Type B pancreatic cell (in vitro differentiated cells): ENCODE measurements at places on chromosomes 16 and 17. TPM values are rescaled to one million over a fixed set of nuclear protein-coding genes. Genes with fewer than 3 reads are reported as not detected.

Gene OTOP3
- 0.80 and 1.3 TPM in 2 replicates for total RNA-seq

Gene AIPL1
- total RNA-seq = not detected in 2 replicates

Gene DLX3
- 15.9 and 16.7 TPM in 2 replicates for total RNA-seq

Gene ACSM2A
- 0.14 and 1.8 TPM in 2 replicates for total RNA-seq

Gene NOG
- total RNA-seq = 1.7 and 13.7 TPM in 2 replicates

Gene CMTM2
- total RNA-seq = 0.41 TPM in 1 of 2 replicates, not detected in the other

Gene TPSD1
- total RNA-seq = not detected in 2 replicates

Gene SOST
- 2.0 TPM in 1 of 2 replicates, not detected in the other for total RNA-seq

DNA sequence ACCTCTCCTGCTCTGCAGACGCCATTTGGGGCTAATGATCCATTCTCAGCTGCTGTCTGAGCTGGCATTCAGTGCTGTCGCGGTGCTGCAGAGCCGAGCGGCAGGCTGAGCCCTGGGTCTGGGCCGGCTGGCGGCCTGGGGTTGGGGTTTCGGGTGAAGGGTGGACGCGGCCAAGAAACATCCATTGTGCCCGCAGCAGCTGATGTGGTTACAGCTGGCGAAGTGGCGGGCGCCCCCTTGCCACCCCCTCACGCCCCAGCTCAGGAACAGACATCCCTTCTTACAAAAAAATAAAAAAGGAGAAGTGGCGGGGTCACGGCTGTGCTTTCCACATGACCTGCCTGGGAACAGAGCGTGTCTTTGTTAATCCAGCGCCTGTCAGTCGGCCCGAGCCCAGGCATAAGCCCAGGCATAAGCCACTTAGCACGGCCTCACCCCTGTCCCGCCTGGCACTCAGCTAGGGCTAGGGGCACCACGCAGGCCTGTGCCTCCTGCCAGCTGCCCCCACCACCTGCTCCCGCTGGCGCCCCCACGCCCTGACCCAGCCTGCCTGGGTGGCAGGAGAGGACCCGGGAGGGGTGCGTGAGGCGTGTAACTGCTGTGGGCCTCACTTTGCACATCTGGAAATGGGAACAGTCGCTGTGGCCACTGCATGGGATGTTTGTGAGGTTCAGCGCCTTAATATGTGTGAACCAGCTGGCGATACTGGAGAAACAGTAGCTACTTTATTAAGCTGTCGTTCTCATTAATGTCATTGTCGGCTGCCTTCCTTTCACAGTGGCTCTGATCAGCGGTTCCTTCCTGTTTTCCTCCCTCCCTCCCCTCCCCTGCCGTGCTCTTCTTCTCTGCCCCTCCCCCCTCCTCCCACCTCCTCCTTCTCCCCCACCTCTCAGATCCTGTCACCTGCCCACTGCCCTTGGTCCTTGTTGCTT lies 197.7 kb upstream of the CIBAR2 start:
- no peak for DNase-seq

- DNase-seq = no peak
Measured at GRCh38 chr17:55229276-55229675, 35.5 kb upstream of the HLF start.

DNA sequence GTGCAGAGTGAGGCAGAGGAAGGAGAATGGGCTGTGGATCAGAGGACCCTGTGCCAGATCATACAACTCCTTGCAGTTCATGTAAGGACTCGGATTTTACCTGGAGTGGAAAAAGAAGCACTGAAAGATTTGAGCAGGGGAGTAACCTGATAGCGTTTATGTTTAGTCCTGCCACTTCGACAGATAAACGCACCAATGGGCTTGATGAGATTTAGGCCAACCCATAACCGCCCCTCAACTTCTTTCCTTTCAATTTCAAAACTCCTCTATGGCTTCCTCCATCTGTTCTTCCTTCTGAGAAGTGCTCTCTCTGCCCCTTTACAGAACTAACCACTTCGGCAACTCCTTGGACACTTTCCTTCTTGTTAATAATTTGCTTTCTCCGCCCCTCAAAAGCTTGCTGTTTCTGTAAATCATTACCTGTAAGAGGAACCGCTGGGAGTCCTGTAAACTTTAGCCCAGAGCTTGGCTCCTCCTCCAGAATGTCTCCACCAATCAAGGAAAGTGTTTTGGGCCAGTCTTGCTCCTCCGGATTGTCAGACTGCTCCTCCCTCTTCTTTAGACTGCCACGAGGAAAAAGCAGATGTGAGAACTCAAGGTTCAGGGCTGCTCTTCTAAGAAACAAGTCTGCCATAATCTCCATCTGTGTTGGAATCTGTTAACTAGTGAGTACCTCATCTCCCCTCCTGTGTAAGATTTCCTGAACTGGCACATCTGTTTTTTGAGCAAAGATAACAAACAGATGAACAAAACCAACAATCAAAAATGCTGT lies at the start of gene ACSM3:
TSS of gene ACSM3 (plus strand) at position 554 of the 772 bp plus-strand sequence. CDS start 6,021 bp downstream, outside the sequence.
- peak; percentile 68 for DNase-seq

GRCh38 chr16:46973996-46974324 lies 486 bp upstream of the DNAJA2 start:
- DNase-seq = no peak

- DNase-seq = no peak
Measured at GRCh38 chr17:81518113-81518784, 5.7 kb upstream of the ACTG1 start.

DNA sequence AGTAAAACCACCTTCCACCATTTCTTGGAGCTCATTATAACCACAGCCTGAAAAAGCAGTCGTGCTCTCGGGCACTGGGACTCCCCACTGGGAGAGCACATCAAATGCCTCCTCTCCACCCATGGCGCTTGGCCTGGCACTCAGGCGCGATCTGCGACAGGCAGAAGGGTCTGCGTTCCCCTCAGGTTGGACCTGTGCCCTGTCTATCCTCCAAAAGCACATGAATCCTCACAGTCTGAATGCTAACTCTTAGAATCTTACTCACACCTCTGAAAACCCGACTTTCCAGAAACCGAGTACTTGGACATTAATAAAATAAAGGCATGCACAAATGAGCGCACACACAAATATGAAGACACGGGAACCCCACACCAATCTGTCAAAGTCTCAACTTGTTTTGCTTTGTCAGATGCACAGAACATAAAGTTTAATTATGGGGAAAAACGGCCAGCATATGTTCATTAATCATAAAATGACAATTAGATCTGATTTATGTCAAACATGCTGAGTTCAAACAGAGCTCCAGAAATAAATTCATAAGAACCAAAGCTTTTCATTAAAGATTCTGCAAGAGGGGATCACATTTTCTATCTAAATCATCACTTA lies 20.5 kb upstream of the FAAP100 start:
- no peak for DNase-seq

DNA sequence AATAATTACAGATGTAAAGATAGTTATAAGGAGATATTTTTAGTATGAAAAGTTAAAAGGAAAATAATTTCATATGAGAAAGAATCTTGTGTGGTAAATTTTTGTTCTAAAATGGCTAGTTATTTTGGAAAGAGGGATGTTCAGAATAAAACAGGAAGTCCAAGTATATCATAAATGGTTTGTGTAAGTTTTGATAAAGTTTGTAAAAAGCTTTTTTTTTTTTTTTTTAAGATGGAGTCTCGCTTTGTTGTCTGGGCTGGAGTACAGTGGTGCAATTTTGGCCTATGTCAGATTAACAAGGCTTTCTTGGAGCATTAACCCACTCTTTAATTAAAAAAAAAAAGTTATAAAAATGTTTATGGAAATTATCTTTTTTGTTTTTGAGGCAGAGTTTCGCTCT lies 8.2 kb upstream of the CDK10 start:
- no peak for DNase-seq

DNA sequence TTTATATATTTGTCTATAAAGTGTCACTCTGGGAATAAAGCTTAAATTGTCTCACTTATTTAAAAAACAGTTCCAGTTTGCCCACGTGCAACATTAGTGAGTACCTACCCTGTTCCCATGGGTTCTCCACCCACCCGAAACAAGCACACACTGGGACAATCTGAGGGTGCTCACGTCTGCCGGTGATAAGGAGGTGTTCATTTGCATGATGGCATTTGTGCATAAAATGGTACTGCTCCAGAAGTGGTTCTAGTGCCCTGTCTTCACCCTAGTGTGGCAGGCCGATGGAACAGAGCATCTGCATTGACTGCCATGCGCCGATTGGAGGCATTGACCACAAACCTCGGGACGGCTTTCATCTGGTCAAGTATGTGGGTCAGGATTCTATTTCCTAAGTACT lies 35.6 kb upstream of the ENDOV start:
- DNase-seq = no peak

DNA sequence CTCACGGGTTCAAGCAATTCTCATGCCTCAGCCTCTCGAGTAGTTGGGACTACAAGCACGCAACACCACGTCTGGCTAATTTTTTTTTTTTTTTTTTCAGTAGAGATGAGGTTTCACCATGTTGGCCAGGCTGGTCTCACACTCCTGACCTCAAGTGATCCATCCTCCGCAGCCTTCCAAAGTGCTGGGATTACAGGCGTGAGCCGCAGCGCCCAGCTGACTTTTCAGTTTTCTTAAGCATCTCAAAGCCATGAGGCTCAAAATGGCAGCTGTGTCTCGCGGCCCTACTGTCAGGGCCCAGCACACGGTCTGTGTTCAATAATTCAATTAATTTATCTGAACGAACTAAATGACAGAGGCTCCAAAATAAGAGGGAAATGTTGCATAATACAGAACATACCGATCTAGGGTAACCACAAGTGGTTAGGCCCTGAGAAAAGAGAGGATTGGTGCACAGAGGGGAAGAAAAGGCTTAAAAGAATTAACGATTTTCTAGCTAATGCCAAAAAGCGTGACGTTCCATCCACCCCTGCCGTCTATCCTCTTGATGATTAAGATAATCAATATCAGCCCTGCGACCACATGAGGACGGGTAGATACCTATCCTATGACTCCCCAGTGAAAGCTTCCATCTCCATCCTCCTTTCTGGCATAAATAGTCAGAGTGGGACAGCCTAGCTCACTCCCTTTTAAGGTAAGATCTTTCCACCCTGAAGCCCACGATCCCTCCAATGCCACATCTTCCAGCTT lies 136.9 kb downstream of the SLC39A11 start:
- no peak for DNase-seq

GRCh38 chr16:87844120-87844733 lies 25.1 kb downstream of the SLC7A5 start:
- DNase-seq = no peak

GRCh38 chr17:50323060-50323459 lies 22.9 kb upstream of the XYLT2 start:
- no peak for DNase-seq

DNA sequence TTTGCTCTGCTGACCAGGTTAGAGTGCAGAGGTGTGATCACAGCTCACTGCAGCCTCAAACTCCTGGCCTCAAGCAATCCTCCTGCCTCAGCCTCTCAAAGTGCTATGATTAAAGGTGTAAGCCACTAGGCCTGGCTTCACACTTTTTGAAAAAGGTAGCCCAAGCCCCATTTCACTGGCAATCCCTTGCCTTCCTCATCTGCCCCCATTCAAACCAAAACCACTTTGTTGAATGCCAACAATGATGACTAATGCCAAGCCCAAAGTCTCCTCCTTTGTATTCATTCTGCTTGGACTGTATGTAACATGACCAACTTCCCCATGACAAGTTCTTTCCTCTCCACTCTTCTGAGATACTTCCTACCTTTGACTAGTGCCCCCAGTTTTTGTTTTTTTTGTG lies 33.1 kb downstream of the N4BP1 start:
- no peak for DNase-seq

- DNase-seq = no peak
Measured at GRCh38 chr16:86213437-86214205, 296.7 kb upstream of the FOXF1 start.

GRCh38 chr17:6995500-6996255 lies at the start of gene ALOX12:
ALOX12 (plus strand) TSS chr17:6996049; CDS start chr17:6996118, 69 bp downstream.
- no peak for DNase-seq

- DNase-seq = no peak
Measured at GRCh38 chr16:58299757-58300349, 5.0 kb upstream of the PRSS54 start.

GRCh38 chr16:35794896-35795295 lies 2335.5 kb downstream of the TP53TG3F start:
- DNase-seq = no peak

GRCh38 chr17:81253358-81254131 lies 14.4 kb downstream of the NDUFAF8 start:
- DNase-seq = no peak

- DNase-seq = no peak
Measured at GRCh38 chr16:4968879-4969483, 10.9 kb downstream of the SEC14L5 start.

DNA sequence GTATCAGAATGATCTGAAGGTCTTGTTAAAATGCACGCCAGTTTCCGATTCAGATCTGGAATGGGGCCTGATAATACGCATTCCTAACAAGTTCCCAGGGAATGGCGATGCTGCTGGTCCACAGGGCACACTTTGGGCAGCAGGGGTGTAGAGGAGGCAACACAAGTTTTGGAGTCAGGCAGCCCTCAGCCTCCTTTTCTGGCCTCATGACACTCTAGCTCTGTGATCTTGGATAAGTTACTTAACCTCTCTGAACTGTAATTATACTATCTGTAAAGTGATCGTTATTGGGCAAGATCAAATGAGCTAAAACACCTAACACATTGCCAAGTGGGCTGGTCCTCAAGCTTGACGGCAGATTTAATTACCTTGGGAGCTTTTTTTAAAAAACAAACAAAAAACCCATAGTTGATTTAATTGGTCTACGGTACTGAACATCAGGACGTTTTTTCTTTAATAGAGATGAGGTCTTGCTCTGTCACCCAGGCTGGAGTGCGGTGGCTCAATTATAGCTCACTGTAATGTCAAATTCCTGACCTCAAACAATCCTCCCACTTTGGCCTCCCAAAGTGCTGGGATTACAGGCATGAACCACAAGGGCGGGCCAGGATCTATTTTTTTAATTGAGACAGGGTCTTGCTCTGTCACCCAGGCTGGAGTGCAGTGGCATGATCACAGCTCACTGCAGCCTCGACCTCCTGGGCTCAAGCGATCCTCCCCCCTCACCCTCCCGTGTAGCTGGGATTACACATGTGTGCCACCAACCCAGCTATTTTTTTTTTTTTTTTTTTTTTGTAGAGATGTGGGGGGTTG lies 10.0 kb upstream of the MRPS23 start:
- no peak for DNase-seq

DNA sequence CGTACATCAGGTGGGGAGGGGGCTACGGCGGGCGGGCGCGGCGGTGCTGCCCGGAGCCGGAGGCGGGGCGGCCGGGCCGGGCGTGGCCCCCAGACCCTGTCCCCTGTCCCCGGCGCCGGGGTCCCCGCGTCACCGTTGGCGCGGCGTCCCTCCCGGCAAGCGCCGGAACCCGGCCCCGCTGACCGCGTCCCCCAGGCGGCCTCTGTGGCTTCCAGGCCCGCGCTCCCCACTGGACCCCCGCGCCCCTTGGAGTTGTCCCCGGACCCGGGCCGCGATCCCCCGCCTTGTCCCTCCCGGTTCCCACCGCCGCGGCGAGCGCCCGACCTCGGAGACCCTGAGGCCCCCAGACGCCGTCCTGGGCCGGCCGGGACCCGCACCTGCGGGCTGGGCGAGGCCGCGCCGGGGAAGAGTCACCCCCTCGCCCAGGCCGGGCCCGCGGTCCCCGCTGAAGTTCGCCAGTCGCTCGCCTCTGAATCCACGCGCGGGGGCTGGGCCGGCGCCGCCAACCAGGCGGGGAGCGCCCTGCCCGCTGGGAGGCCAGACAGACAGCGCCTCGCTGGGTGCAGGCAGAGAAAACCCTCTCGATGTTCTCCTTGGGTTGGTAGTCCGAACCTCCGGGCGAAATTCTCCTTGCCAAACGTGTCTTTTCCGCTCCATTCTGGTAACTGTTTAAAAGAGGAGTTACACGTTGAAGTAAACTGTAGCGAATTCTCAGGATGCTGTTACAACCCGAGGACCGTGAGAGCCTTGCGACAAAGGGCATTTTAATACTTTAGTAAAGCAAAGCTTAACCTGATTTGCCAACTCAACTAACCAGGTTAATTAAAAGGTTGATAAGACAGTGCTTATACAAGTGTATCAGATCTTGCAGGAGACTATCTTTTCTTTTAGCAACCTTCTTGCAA lies 761 bp downstream of the GAN start:
- DNase-seq = peak; percentile 74
